CD4-positive, alpha-beta memory T cell (primary cell): ENCODE measurements at places on chromosomes 3 and 15.

DNA sequence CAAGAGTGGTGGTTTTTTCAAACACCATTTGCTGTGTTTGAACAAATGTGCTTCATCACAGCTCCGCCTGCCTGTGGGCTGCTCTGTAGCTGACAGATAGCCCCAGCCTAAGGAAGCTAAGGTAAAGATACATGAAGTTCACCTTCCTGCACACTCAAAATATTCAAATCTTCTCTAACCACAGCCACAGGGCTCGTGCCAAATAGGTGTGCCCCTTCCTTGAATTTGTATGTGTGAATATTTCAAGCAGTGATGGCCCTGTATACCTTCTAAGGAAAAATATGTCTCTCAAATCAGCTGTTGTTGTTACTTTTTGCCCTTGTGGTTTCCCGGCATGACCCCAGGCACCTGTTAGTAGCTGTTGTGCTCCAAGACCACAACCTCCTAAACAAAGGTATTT is 92.8 kb downstream of the CCNL1 start:
- peak; percentile 69 for DNase-seq

DNA sequence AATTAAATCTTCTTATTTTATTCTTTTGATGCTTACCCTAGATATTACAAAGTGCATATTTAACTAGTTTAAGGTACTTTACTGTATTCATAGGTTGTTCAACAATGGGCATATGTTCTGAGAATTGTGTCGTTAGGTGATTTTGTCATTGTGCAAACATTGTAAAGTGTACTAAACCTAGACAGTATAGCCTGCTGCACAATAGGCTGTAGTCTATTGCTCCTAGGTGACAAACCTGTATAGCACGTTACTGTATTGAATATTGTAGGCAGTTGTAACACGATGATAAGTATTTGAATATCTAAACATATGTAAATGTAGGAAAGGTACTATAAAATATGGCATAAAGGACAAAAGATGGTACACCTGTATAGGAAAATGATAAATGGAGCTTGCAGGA is 100.7 kb downstream of the CACNA2D3 start:
- DNase-seq = no peak

GRCh38 chr3:54004335-54004734 is 112.7 kb upstream of the SELENOK start:
- no peak for DNase-seq

DNA sequence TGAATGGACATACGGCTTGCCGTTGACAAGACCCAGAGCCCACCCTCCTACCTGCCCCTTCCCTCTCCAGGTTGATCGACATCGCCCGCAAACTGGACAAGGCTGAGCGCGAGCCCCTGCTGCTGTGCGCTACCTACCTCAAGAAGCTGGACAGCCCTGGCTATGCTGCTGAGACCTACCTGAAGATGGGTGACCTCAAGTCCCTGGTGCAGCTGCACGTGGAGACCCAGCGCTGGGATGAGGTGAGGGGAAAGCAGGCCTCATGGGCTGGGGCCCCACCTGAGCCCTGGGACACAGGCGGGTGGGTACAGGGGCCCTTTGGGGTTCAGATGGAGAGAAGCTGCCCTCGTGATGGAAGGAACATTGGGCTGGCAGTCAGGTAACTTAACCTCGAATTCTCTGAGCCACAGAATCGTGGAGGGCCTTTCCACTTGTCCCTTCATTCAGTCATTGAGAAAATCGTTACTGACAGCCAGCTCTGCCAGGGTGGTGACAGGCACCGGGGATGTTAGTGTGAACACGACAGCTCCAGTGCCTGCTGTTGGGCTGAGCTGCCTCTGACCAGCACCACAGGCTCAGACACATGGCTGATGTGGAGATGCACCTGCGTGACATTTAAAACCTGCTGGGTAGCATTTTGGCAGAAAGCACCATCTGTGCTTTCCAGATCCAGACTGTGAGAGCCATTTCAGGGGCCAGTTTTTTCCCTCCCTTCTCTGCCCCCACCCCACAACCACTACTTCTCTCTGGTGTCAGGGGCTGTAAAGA is 25.6 kb upstream of the RHO start:
- DNase-seq = no peak
